ENCODE measurements at places on chromosomes 2 and 18.

- DNase-seq = no peak
These were observed 71.1 kb downstream of the RFTN2 start for GRCh38 chr2:197604117-197604860.

- no peak for DNase-seq
These were observed 16.7 kb upstream of the BZW1 start for GRCh38 chr2:200795028-200795440.

GRCh38 chr2:47833516-47833968, 50.6 kb downstream of the MSH6 start:
- no peak for DNase-seq

GRCh38 chr2:27407798-27408491, 1.4 kb downstream of the PPM1G start:
- no peak for DNase-seq

DNA sequence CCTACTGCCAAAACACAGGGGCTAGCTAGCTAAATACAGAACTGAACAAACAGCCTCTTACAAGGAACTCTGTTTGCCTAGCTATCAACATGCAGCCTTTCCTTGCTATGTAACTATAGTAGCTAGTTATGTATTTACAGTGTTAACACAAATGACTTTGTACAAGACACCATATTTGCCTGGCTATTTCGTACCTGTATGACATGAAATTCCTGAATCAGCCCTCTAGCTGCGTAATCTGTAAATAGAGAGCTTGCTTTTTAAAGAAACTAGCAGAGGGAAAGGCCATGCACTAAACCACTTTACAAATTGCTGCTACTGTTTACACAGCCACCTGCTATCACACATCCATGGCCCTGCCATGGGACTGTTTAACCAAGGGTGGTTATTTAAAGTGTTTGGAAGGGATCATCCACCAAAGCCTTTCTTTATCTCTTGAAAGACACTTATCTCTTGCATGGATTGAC, 248.7 kb downstream of the TFCP2L1 start:
- DNase-seq = no peak

DNA sequence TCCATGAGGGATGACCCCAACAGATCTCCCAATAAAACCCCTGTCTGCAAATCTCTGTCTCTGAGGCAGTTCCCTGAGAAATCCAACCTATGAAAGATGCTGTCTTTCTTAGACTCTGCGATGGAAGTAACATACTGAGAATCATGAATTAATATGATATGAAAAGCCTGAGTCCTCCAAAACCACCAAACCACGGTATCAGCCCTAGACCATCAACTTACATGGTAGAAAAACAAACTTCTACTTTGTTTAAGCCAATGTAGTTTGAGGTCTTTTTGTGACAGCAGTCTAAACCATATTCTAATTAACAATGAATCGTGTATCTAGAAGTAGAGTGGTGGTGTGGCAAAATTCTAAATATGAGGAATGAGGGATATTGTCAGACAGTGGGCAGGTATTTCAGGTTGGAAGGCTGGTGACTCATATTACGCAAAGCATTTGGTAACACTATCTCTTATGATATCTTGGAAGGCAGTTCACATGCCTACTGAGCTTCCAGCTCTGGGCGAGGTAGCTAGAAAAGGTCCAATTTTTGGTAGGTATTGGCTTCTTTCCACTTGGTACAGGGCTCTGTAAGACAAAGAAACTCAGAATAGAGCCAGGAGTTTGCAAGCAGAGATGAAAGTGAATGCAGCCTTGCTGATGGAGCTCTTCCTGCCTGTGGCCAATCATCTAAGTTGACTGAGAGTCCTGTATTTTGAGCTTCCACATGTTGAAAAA, 215.8 kb downstream of the ZFP36L2 start:
- no peak for DNase-seq

DNA sequence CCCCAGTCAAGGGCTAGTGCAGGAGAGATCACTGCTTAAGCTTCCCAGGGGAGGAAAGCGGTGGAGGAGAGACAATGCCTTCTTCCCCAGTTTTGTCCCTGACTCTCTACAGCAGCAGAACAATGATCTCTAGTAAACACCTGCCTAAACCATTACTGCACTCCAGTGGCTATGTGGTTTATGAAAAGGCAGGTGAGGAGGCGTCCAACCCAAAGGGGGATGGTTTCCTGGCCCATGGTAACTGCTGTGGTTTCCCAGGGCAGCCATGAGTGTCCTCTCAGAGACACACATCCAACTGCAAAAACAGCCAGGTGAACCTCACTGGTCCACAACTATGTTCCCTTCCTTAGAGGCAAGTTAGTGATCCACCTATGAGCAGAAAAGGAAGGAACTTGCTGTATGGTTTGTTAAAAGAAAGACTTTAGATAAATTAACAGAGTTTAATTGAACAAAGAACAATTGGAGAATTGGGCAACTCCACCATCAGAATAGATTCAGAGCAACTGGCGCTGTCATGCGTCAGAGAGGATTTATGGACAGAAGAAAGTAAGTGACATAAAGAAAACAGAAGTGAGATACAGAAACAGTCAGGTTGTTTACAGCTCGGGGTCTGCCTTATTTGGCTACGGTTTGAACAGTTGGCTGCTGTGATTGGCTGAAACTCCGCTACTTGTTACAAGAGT, 4.8 kb upstream of the TTC39C start:
- no peak for DNase-seq

- no peak for DNase-seq
These were observed 83.0 kb downstream of the MARCO start for GRCh38 chr2:119025013-119025412.

DNA sequence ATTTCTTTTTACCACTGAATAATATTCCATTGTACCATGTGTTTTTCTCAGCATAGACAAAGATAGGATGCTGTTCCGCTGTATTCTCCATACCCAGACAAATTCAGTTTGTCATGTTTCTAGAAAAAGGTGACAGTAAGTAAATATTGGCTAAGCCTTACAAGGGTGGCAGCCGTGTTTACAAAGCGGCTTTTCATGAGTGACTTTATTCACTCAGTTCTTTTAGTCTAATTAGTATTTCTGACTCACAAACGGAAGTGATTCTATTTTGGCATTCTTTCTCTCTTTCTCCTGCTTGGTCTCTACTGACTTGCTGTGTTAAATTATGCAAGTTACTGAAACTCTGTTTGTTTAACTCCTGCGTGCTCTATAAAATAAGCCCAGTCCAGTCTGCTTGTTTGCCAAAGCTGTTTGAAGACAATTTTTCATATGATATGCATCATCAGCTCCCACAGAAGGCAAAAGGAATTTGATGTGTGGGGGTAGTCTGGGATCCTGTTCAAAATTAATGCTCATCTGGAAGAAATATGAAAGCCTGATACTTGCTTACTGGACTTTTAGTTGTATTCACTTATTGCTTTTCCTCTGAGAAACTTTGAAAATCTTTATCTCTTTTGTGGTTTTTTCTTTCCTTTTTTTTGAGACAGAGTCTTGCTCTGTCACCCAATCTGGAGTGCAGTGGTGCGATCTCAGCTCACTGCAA, 2.3 kb upstream of the PLEKHH2 start:
- no peak for DNase-seq

GRCh38 chr2:175004980-175005732, at the start of gene CHN1:
Gene CHN1, minus strand, starts transcription at chr2:175005381. Its CDS starts 469 bp downstream, at chr2:175004912.
- peak; percentile 79 for DNase-seq

DNA sequence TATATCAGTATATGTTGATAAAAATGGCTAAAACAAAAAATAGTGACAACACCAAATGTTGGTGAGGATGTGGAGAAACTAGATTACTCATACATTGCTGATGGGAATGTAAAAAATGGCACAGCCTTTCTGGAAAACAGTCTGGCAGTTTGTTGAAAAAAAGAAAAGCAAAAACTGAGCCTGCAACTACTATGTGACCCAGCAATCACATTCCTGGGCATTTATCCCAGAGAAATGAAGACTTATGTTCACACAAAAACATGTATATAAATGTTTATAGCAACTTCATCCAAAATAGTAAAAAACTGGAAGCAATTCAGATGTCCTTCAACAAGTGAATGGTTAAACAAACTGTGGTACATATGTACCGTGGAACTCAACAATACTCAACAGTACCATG, 7.5 kb upstream of the KDSR start:
- no peak for DNase-seq

GRCh38 chr2:163465440-163465839, 270.4 kb downstream of the FIGN start:
- no peak for DNase-seq

DNA sequence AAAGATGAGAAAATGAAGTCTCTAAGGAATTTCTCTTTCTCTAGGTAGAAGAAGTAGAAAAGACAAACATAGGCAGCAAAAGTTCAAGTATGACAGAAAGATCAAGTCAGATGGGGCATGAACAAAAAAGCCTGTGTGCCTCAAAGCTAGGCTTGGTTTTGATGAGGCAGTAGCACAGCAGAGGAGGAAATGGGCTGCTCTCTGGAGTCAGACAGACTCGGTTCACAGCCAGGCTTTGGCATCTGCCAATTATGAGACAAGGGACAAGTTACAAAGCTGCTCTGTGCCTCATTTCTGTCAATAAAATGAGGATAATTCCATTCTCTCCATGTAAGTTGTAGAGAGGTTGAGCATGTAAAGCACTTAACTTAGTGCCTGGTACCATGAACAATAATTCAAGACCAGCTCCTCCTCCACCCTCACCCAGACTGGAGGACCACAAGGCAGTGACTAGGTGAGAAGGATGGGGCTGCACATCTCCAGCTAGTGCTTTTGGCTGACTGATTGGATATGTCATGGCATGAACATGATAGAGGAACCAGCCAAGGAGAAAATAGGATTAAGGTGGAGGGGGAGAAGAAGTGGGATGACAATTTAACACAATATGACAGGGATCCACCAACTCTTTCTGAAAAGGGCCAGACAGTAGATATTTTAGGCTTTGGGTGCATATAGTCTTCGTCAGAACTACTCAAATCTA, 84.6 kb downstream of the TMEM163 start:
- no peak for DNase-seq

- DNase-seq = no peak
These were observed 212.4 kb upstream of the HNRNPA3 start for GRCh38 chr2:177000061-177000714.

DNA sequence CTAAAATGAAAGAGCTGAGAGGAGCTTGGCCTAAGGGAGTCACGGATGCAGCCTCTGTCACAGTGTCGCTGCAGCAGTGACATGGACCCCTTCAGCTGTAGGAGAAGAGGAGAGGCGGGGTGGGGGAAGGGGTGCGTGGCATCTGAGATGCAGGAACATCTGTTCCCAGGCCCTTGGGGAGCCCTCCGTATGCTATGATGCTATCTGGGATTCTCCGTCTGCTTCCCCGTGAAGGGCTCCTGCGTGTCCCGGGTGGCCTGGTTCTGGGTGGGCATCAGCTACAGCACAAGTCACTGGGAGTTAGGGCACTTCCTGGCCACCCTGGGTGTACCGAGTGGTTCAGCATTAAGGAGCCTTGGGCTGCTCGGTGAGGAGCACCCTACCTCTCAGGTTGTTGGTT, 35.6 kb upstream of the B3GNT7 start:
- no peak for DNase-seq

GRCh38 chr2:10237392-10238321, 65.0 kb upstream of the HPCAL1 start:
- DNase-seq = no peak

GRCh38 chr2:80292474-80292873, 12.1 kb downstream of the LRRTM1 start:
- no peak for DNase-seq

GRCh38 chr2:186950694-186951093, 101.7 kb upstream of the ZSWIM2 start:
- no peak for DNase-seq

- DNase-seq = no peak
These were observed 21.2 kb upstream of the SLC14A1 start for GRCh38 chr18:45702708-45703265.

DNA sequence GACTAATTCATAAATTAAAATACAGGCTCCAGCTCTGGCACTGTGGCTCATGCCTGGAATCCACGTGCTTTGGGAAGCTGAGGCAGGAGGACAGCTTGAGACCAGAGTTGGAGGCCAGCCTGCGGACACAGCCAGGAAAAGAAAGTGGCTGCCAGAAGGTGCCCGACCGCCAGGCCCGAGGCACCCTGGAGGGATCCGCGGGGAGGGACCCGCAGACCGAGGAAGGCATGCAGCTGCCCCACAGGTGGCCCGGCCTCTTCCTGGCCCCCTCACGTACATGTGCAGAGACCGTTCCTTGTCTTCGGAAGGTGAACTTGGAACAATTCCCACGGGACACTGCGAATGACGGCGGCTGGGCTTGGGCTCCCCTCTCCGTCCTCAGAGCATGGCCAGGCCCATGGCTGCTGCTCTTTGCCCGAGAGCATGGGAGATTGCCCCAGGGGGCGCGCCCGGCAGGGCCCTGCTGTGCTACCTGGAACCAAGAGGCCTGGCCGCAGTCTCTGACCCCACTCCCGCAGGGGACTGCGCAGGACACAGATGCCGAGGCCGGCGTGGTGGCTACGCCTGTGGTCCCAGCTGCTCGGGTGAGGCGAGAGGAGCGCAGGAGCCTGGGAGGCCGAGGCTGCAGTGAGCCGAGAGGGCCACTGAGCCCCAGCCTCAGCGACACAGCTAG, 55.6 kb upstream of the IMP4 start:
- no peak for DNase-seq

DNA sequence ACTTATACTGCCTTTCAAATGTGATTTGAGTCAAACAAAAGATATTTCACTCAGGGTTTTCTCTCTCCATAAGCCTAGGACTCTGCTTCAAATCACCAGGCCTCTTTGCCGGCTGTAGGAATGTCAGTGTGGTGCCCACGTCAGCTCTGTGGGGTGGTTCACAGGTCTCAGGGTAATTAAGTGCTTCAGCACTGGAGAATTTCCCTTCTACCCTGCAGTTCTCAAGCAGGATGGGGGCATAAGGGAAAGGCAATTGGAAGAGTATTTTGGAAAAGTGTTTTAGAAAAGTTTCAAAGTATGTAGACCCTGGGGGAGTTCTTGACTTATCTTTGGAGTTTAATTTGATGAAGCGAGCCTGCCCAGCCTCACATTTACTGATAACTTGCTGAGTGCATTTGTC, 9.6 kb downstream of the CNGA3 start:
- no peak for DNase-seq

DNA sequence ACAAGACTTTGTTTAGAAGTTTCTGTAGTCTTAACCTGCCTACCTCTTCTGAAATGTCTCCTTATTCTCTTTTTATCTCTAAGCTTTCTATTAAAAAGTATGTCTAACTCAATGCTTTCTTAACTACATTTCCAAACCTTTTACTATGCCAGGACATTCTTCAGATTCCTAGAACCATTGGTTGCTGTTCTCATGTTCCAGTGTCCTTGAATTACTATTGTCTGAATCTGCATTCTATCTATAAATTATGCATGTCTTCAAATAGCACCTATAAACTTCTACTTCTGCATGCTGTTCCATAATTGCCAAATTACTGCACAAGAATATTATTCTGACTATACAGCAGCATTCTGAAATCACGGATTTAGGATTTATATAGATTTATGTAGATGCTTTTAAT, 166.0 kb upstream of the VWC2L start:
- DNase-seq = no peak

- no peak for DNase-seq
These were observed 19.6 kb downstream of the CEP68 start for GRCh38 chr2:65075605-65076344.

GRCh38 chr2:25954199-25954752, 28.0 kb downstream of the KIF3C start:
- no peak for DNase-seq

Measured in activated T-cell treated with anti-CD3 and anti-CD28 coated beads, Interleukin-2, amount 50 U/mL, for 1 hour (primary cell).